Heart left ventricle (tissue), 16 donors: ENCODE measurements at places on chromosomes 5 and 9. TPM values are rescaled to one million over a fixed set of nuclear protein-coding genes. Genes with fewer than 3 reads are reported as not detected.

The ACOT12 gene
- not detected for total RNA-seq

The NRG2 gene
- total RNA-seq: 3.4 TPM

GRCh38 chr5:175887463-175887862, 16.1 kb downstream of the CPLX2 start:
- DNase-seq: no peak
- H3K4me1 ChIP-seq: no peaks in the 10 kb centered on the region
- no peaks in the 10 kb centered on the region for H3K27me3 ChIP-seq
- H3K27ac ChIP-seq: no peak overlapping the region

The RLN2 gene
- total RNA-seq: not detected

DNA sequence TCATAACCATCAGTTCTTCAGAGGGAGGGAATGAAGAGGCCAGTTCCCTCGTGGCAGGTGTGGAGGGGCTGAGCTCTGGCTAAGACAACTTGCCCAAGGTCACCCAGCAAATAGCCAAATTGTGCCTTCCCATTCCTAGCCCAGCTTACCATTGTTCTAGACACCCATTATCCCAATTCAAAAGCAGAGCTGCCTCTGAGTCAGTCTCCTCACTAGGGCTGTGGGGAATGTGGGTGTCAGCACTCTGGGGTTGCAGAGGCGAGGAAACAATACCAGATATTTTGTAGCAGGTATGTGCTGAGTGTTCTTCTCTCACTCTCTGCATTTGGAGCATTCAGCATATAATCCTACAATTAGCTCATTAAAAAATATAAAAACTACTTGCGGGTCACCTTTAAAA, 270.8 kb downstream of the PSAT1 start:
- H3K36me3 ChIP-seq: no peaks in the 10 kb centered on the region
- no peak overlapping the region for H3K27ac ChIP-seq
- no peaks in the 10 kb centered on the region for H3K27me3 ChIP-seq
- no peak for DNase-seq
- H3K4me1 ChIP-seq: no peaks in the 10 kb centered on the region

- H3K4me1 ChIP-seq: no peaks in the 10 kb centered on the region
- H3K36me3 ChIP-seq: no peaks in the 10 kb centered on the region
- DNase-seq: no peak
These were observed at the start of gene INSL6 for GRCh38 chr9:5185220-5185840. TSS of gene INSL6 (minus strand) at chr9:5185639. CDS start at chr9:5185602, 37 bp downstream.
